ENCODE measurements at places on chromosomes 4 and X.

GRCh38 chr4:26996745-26997144 lies 136.1 kb downstream of the STIM2 start:
- DNase-seq, result no peak

GRCh38 chr4:91525621-91526020 lies 778.1 kb upstream of the GRID2 start:
- DNase-seq, result no peak

- no peak for DNase-seq
These were observed 32.3 kb downstream of the ETNPPL start for GRCh38 chr4:108730579-108730978.

DNA sequence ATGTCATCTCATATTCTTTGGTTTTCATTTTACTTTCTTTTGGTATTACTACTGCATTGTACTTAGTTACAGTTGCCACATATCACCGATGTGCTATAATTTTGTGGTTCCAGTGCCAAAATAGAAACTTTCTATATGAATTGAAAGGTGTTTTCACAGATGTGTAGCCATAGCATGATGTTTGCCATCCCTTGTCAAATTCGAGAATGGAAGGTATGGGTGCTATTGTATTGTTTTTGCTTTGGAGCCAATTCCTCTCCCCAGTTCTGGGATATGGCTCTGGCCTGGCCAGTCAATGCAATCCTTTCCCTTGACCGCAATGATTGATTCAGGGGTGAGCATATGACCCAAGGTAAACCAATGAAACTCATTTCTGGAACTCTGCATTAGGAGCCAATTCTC lies 86.2 kb upstream of the RPS6KA3 start:
- no peak for DNase-seq

DNA sequence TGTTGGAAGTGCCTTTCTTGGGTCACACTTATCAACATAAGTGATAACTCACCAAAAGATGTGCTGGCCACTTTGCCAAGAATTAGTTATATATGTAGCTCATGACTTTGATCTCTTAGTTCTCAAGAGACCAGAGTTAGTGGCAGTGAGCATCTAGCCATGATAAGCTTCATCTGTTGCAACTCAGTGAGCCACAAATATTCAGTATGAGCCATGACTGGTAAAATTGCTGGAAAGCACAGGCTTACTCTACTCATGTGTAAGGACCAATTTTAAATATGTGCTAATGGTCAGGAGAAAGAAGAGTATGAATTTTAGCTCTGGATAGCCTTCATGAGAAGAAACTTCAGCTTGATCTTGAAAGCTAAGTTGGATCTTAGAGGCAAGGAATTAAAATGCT lies 59.4 kb upstream of the TLL1 start:
- peak; percentile 17 for DNase-seq

GRCh38 chr4:122603156-122603574 lies 17.7 kb downstream of the IL21 start:
- no peak for DNase-seq

GRCh38 chrX:43557792-43558191 lies 98.3 kb upstream of the MAOA start:
- DNase-seq, result peak; percentile 3

DNA sequence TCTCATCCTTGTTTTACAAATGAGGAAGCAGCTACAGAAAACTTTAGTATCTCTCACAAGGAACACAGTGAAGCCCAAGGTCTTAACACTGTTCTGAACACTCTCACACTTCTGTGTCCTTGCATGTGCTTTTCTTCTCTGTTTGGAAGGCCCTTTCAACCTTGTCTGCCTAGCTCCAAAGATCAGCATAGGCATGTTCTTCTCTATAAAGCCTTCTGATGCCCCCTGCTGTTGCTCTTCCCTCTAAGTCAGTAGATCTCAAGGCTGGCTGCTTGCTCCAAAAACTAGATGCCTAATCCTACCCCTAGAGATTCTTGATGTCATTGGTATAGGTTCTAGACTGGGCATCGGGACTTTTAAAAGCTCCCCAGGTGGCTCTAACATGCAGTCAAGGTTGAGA lies 5.9 kb downstream of the APOO start:
- DNase-seq, result peak; percentile 43

DNA sequence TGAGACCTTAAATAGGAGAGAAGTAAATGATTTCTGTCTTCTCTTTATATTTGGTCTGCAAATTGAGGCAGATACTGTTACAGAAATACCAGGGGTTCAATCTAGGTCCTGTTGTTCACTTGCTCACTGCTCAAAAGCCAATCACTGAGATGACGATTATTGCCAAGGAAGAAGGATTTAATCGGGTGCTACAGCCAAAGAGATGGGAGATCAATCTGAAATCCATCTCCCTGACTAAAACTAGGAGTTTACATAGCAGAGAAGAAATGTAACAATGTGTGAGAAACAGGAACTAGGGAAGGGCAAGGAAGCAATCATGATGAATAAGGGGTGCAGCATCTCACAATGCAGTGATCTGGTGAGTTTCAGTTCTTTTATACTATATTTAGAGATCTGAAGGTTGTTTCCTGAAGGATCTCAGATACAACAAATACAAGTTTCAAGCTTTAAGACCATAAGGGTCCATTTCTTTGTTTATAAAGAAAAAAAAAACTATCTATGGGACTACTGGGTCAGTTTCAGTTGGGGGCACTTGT lies 117.9 kb upstream of the FAM9B start:
- DNase-seq, result no peak

DNA sequence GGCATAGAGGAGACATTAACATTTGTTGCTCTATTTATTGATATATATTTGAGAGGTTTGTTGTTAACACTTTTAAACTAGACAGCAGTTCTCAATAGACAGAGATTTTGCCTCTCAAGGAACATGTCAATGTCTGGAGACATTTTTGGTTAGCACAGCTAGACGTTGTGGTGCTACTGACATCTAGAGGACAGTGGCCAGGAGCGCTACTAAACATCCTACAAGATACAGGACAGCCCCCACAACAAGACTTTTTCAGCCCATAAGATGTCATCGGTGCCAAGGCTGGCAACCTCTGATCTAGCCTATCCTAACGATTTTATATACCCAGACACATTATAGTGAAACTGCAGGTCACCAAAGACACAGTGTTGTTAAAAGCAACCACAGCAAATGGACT lies 18.4 kb upstream of the CTSO start:
- DNase-seq, result no peak

GRCh38 chr4:143391261-143391660 lies 54.6 kb downstream of the GAB1 start:
- no peak for DNase-seq
